NCI-H2171 (cell line): ENCODE measurements at places on chromosomes 11 and 22.

DNA sequence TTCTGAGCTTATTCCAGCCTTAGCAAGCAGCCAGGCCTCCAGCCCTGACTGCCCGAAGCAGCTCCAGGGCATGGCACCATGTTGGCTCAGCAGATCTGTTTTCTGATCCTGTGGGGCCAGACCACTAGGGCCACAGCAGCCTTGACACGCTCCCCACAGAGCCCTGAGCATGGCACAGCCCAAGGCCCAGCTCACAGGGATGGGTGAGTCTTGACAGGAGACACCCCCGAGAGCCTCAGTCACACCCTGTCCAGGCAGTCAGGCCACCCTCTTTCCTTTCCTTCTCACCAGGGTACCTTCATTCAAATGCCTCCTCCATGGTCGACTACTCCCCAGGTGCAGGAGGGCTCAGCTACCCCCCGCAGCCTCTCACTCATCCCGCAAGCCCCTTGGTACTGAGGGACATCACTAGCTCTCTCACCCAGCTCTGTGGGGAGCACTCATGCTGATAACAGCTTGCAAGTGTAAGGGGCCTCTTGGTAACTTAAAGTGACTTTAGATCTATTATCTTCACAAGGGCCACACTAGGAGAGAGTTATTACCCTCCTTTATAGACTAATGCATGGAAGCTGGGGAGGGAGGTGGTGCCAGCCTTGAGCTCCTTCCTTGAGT lies 3.9 kb upstream of the CDC42BPG start:
- DNase-seq, result no peak

- no peak for DNase-seq
Observed at GRCh38 chr11:62390237-62390636, 28.6 kb upstream of the SCGB1A1 start.

DNA sequence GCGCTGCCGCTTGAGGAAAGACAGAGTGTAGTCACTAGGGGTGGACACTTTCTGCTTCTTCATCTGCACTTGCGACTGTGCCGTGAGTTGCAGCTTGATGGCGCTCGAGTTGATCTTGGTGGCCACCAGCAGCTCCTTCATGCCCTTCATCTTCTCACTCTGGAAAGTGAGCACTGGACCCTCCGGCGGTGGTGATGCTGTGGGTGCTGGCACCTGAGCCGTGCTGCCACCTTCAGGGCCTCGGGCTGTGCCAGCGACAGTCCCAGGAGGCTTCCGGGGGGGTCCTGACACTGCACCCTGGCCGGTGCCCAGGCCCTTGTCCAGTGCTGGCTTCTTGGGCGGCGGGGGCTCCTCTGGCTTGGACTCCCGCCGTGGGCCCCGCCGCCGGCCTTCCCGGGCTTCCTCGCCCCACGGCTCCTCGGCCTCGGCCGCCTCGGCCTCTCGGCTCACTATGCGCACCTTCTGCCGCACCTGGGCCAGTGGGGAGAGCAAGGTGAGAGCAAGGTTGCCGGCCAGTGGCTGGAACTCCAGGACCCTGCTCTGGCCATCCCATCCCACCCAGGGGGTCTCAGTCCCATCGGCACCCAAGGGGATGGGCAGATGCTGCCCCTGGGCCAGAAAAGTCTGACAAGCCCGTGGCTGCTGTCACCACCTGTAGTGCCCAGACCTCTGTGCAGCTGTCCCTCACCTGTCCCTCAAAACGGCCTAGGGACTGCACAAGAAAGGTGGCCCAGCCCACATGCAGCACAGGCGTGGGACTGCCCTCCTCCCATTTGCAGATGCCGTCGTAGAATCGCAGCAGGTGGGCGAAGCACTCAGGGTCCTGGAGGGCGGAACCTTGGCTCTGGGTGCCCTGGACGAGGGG lies 1.6 kb upstream of the MAP4K2 start:
- no peak for DNase-seq

DNA sequence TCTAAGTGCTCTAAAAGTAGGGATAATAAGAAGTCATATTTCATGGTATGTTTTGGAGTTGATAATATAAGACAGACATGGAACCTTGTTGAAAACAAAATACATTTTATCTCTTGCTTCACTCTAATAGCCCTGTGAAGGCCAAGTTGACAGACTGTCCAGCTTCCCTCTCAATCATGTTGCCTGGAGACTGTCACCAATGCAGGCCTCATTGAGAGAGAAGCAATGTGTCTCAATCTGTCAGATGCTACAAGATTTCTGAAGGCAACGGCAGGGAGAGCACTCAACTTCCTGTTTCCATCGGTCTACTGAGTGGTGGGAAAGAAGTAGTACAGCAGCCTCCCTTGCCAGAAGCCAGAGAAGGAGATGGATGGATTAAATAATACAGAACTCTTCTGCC lies 23.6 kb upstream of the FJX1 start:
- DNase-seq, result no peak

DNA sequence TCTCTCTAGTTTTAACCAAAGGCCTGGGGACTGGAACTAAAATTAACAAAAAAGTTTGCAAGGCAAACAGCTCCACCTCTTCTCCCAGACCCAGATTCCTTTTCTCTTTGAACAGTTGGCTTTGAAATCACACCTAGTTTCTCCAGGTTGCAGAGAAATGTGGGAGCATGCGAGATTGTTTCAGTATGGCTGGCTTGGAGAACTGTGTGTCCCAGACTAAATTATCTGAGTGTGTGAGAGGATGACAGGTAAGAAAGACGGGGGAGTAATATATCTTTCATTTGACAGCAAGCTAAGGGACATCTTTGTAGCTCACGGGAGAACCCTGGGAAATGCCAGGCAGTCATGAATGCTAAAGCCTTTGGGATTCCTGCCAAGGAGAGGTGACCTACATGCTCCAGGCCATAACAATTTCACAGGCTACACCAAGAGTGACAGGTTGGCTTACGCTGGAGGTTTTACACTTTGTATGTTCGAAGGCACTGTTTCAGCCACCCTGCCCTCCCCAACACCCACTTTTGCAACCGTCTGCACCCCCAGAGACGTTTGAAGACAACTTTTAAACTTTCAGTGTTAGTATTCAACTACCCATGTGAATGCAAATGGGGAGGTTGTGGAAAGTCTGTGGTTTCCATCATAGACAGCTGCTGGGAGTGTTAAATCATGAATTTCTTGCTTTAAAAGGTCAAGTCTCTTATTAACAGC lies 109.3 kb upstream of the SNX19 start:
- no peak for DNase-seq

DNA sequence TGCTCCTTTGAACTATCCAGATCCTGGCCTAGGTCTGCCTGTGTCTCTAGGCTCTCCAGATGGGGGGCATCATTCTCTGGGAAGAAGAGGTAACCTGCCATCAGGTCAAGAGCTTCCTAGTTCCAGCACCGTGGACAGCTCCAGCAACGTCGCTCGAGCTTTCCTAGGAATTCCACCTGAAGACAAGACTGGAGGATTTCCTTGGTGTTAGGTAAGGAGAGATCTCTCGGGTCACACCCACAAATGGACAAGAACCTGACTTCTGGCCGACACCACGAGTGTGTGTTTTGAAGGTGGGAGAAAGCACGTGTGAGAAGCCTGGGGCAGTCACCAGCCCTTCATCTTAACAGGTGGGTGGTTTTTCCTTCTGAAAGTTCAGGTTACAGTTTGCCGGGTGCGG lies 1.2 kb downstream of the PRG3 start:
- no peak for DNase-seq

DNA sequence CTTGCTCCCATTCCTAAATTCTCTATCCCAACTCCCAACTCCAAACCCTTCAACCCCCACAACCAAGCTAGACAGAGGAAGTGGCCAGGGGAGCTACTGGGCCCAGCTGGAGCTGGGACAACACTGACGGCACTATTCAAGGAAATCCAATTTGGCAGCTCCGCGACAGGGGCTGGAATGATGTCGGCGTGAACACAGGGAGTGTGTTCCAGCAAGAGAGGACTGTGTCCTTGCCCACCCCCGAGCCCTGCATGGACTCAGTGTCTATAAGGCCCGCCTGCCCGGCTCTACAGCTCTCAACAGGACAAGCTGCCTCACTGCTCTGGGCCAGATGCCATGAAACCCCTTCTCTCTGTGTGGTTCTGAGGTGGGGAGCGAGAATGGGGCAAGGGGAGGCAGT lies 11.3 kb downstream of the PCSK7 start:
- no peak for DNase-seq

DNA sequence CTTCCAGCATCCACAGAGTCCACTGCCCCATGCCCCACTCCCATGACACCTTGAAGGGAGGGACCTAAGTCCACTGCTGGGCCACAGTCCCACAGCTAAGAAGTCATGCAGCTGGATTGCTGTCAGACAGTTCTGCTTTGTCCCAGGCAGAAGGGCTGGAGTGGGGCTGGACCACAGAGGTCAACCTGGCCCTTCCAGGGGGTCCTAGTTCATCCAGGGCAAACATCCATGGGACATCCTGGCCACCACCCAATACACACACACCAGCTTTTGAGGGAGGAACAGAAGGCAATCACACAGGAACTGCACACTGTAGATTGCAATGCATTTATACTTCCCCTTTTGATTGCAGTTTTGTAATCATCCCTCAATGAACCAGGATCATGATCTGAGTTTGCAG lies 11.3 kb upstream of the APOL4 start:
- DNase-seq, result no peak

GRCh38 chr11:104967534-104968354 lies 630 bp downstream of the CASP4 start:
- no peak for DNase-seq

GRCh38 chr11:83002053-83002452 lies 69.6 kb downstream of the RAB30 start:
- DNase-seq, result no peak

GRCh38 chr11:85431319-85431718 lies 195.8 kb downstream of the DLG2 start:
- no peak for DNase-seq
